ENCODE measurements at places on chromosomes 2 and 18. TPM values are rescaled to one million over a fixed set of nuclear protein-coding genes. Genes with fewer than 3 reads are reported as not detected.

Gene GKN2
- polyA plus RNA-seq, result not detected

Gene COLEC11
- polyA plus RNA-seq, result 0.80 TPM

Gene TEX44
- polyA plus RNA-seq, result not detected

Gene FAM210A
- polyA plus RNA-seq, result 7.9 TPM

Gene IKZF2
- 1.7 TPM for polyA plus RNA-seq

Gene MALT1
- 5.2 TPM for polyA plus RNA-seq

Gene SERPINB2
- not detected for polyA plus RNA-seq

Gene EGR4
- polyA plus RNA-seq, result not detected

Gene MRPS5
- polyA plus RNA-seq, result 36.7 TPM

Gene TMEM185B
- polyA plus RNA-seq, result 14.0 TPM

Gene GREB1L
- polyA plus RNA-seq, result 1.6 TPM

Gene GRHL1
- polyA plus RNA-seq, result 1.3 TPM

Gene TUBA4A
- 172 TPM for polyA plus RNA-seq

Gene NXPH2
- 1.9 TPM for polyA plus RNA-seq

Gene CCDC68
- 0.06 TPM for polyA plus RNA-seq

Gene NPPC
- 1.3 TPM for polyA plus RNA-seq

Gene ANKRD29
- 2.2 TPM for polyA plus RNA-seq

Gene C2orf80
- polyA plus RNA-seq, result 0.97 TPM

Gene NCKAP5
- 0.27 TPM for polyA plus RNA-seq

Gene CDK5R2
- 0.14 TPM for polyA plus RNA-seq

Gene CTDSP1
- 35.2 TPM for polyA plus RNA-seq

Gene EMX1
- polyA plus RNA-seq, result 2.4 TPM

Gene PLA2R1
- 0.65 TPM for polyA plus RNA-seq

Gene MLPH
- polyA plus RNA-seq, result 12.7 TPM

Gene CYS1
- 0.09 TPM for polyA plus RNA-seq

Gene SOWAHC
- polyA plus RNA-seq, result 3.1 TPM

Gene CNNM4
- 13.0 TPM for polyA plus RNA-seq

Measured in H1 (cell line).